ENCODE measurements at places on chromosomes 5 and 9. TPM values are rescaled to one million over a fixed set of nuclear protein-coding genes. Genes with fewer than 3 reads are reported as not detected.

Gene C9orf152
- not detected for total RNA-seq

Gene GARIN3
- not detected for total RNA-seq

Gene INSL6
- not detected for total RNA-seq

Gene KIF24
- total RNA-seq, result 0.42 TPM

Gene IL3
- total RNA-seq, result not detected

Gene LCN12
- total RNA-seq, result not detected

Gene ACOT12
- not detected for total RNA-seq

Gene MLANA
- total RNA-seq, result not detected

Gene NEUROG1
- not detected for total RNA-seq

Gene SPATA31A3
- not detected for total RNA-seq

Gene EGFL7
- 134 TPM for total RNA-seq

Gene PLAC8L1
- not detected for total RNA-seq

Gene TMEM38B
- 13.9 TPM for total RNA-seq

Gene C9orf40
- 4.0 TPM for total RNA-seq

DNA sequence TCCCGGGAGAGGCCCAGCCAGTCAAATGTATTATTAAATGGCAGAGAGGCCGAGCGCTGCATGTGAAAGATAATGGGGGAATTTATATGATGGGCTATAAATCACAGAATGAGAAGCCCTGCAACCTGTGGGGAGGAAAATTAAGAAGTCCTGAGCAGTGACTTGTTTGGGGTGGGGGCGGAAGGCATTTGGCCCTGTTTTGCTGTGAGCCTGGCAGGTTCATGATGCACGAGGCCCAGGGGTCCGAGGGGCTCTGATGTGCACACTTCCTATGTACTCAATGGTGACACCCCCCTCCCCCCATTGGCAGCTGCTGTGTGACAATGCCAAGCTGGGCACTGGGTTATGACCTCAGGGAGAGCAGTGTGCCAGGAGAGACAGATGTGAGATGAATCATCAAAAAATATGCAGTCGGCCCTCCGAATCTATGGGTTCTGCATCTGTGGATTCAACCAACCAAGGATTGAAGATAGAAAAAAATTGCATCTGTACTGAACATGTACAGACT, 13.7 kb upstream of the DAB2IP start:
- H3K27me3 ChIP-seq, result no peaks in the 10 kb centered on the region
- H3K4me3 ChIP-seq, result no peak overlapping the region
- peaks cover 69% of the 10 kb centered on the region for H3K4me1 ChIP-seq

DNA sequence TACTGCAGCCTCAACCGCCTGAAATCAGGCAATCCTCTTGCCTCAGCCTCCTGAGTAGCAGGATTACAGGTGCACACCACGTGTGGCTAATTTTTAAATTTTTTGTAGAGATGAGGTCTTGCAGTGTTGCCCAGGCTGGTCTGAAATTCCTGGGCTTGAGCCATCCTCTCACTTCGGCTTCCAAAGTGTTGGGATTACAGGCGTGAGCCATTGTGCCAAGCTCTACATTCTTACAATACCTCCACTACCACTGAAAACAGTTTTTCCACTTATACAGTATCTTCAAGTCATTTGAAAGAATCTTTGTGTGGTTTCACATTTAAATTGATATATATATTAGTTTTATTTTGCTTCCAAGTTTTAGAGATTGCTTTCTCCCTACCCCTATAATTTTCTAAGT, 42.6 kb downstream of the LARP1 start:
- peaks cover 38% of the 10 kb centered on the region for H3K36me3 ChIP-seq
- H3K27ac ChIP-seq, result no peak overlapping the region
- no peak overlapping the region for H3K4me3 ChIP-seq
- no peak for DNase-seq

GRCh38 chr5:154892369-154892771, 33.9 kb downstream of the CNOT8 start:
- no peaks in the 10 kb centered on the region for H3K4me1 ChIP-seq
- H3K4me3 ChIP-seq, result no peak overlapping the region
- no peaks in the 10 kb centered on the region for H3K27me3 ChIP-seq
- no peak overlapping the region for H3K27ac ChIP-seq
- no peak for DNase-seq

GRCh38 chr9:88772575-88772974, 218.7 kb upstream of the S1PR3 start:
- peaks cover 27% of the 10 kb centered on the region for H3K4me1 ChIP-seq
- no peak overlapping the region for H3K27ac ChIP-seq
- H3K36me3 ChIP-seq, result no peaks in the 10 kb centered on the region
- no peaks in the 10 kb centered on the region for H3K27me3 ChIP-seq

GRCh38 chr5:172494630-172495505, 40.5 kb upstream of the SH3PXD2B start:
- peaks cover 25% of the 10 kb centered on the region for H3K4me1 ChIP-seq
- peak; percentile 91 for DNase-seq
- no peaks in the 10 kb centered on the region for H3K27me3 ChIP-seq

DNA sequence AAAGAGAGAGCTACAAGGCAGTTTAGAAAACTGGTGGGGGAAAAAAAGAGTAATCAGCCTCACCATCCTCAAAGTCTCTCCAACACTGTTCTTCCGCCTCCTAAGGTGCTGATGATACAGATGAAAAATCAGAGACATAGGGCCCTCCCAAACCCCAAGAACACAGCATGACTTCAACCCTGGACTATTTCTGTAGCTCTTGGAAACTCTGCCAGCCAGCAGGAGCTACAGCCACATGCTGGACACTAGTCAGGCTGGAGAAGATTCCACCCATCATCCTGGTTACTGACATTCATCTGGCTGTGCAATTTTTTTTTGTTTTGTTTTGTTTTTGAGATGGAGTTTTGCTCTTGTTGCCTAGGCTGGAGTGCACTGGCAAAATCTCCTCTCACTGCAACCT, 42.4 kb downstream of the OXCT1 start:
- no peaks in the 10 kb centered on the region for H3K4me1 ChIP-seq
- H3K4me3 ChIP-seq, result no peak overlapping the region
- DNase-seq, result no peak
- H3K27me3 ChIP-seq, result no peaks in the 10 kb centered on the region

DNA sequence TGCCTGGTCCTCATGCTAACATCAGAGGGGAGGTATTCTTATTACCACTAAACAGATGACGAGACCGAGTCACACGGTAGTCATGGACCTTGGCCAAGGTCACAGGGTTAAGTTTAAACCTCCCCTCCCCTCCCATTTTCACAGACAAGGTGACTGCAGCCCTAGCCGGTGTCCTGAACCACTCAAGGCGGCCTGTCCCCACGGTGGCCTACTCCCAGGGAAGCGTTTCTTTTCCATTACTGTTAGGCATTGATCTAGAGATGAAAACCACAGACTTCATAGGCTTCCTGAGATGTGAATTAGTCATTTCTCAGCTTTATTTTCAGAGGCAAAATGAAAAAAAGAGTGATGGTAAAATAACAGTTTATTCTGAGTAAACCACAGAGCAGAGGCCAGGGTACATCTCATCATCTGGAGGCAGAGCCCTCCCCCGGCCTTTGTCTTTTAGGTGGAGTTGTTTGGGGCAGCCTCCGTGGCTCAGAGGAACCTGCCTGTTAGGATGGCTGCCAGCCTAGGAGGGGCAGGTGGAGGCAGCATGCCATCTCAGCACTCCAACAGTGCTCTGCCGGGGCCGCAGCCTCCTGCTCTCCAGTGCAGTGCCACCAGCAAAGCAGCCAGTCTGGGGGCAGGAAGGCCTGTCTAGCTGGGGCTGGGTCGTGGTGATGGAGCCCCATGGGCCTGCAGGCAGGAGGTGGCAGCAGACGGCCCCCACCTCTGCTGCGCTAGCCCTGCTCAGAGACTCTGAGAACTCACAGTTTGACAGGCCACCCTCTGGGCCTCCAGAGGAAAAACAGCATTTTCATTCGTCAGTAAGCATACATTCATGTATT, 71.2 kb downstream of the RAPGEF1 start:
- peak overlapping the region; percentile 57 for H3K27ac ChIP-seq

- H3K4me3 ChIP-seq, result peak overlapping the region; percentile 31
- peak overlapping the region; percentile 99 for H3K27ac ChIP-seq
- peaks cover 99% of the 10 kb centered on the region for H3K4me1 ChIP-seq
- no peak for DNase-seq
These were observed 21.9 kb downstream of the GSN start for GRCh38 chr9:121289772-121290370.

DNA sequence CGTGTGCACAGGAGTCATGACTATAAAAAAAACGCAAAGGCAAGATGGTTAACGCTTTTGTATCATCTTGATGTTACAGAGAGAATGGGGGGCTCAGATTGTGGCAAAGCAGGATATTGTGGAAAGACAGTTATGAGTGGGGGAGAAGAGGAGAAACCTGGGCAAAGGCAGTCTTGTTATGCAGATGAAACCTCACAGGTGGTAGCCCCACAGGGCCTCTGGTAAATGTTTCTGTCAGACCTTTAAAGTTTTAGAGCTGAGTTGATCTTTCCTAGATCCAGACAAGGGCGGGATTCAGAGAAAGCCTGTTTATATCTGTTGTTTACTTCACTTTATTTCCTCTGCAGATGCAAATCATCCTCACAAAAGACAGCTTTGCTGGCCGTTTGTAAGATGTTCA, 55.2 kb downstream of the C9orf85 start:
- H3K4me3 ChIP-seq, result no peak overlapping the region
- no peak overlapping the region for H3K27ac ChIP-seq
- H3K4me1 ChIP-seq, result no peaks in the 10 kb centered on the region
- H3K36me3 ChIP-seq, result no peaks in the 10 kb centered on the region

GRCh38 chr9:69013382-69013727, 558 bp downstream of the PRKACG start:
- no peaks in the 10 kb centered on the region for H3K36me3 ChIP-seq
- H3K27me3 ChIP-seq, result no peaks in the 10 kb centered on the region

GRCh38 chr9:97747201-97747965, 50.2 kb upstream of the XPA start:
- H3K4me3 ChIP-seq, result no peak overlapping the region
- no peaks in the 10 kb centered on the region for H3K27me3 ChIP-seq
- no peak overlapping the region for H3K27ac ChIP-seq
- DNase-seq, result no peak
- peaks cover 6% of the 10 kb centered on the region for H3K4me1 ChIP-seq
- H3K36me3 ChIP-seq, result no peaks in the 10 kb centered on the region

GRCh38 chr5:1832511-1833250, 31.5 kb downstream of the NDUFS6 start:
- no peak for DNase-seq
- no peaks in the 10 kb centered on the region for H3K4me1 ChIP-seq
- H3K4me3 ChIP-seq, result no peak overlapping the region
- no peaks in the 10 kb centered on the region for H3K36me3 ChIP-seq

DNA sequence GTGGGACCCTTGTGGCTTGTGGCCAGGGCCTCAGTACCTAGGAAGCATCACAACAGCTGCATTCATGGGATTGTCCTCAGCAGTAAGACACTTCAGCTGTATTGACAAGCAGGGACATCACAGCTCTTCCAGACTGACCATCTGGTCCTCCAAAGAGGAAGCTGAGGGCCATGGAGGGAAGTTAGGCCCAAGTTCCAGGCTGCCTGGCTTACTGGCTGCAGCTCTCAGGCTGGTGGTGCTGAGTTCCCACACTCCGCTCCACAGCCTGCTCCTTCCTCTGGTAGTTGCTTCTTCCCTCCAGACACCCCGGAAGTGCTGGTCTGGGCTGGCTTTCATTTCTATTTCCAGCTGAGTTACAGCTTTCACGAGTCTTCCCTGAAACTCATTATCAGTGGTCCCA, 5.7 kb upstream of the STING1 start:
- H3K4me3 ChIP-seq, result no peak overlapping the region
- no peak overlapping the region for H3K27ac ChIP-seq
- H3K27me3 ChIP-seq, result no peaks in the 10 kb centered on the region
- H3K36me3 ChIP-seq, result no peaks in the 10 kb centered on the region
- no peak for DNase-seq
- peaks cover 21% of the 10 kb centered on the region for H3K4me1 ChIP-seq

DNA sequence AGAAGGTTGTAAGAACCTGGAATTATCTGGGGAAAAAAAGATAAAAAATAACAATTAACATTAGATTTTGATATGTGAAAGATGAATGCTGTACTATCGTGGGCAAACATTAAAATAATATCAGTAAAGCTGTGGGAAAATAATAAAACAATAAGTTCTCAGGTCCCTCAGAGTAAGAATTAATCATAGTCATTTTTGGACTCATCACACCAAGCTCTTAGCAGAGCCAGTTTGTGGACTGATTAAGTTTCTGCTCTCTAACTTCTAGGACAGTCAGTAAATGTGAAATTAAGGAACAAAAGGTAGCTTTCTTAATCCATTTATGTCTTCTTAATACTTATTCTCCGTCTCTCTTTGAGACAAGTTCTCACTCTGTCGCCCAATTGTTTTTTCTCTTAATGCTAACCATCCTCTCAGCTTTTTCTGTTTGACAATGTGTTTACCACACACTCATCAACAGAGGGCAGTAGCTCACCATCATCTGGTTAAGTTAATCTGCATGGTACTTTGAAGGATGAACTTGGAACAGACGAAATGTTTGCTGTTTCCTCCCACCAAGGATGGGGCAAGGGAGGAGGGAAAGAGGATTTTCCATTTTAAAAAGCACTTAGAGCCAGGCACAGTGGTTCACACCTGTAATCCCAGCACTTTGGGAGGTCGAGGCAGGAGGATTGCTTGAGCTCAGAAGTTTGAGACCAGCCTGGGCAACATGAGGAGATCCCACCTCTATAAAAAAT, 5.3 kb upstream of the ACO1 start:
- H3K4me3 ChIP-seq, result no peak overlapping the region
- no peaks in the 10 kb centered on the region for H3K27me3 ChIP-seq
- peaks cover 5% of the 10 kb centered on the region for H3K4me1 ChIP-seq
- peak; percentile 66 for DNase-seq
- no peaks in the 10 kb centered on the region for H3K36me3 ChIP-seq

GRCh38 chr5:153824909-153825308, 213.8 kb downstream of the FAM114A2 start:
- H3K27ac ChIP-seq, result no peak overlapping the region
- H3K36me3 ChIP-seq, result no peaks in the 10 kb centered on the region
- no peaks in the 10 kb centered on the region for H3K27me3 ChIP-seq
- H3K4me3 ChIP-seq, result no peak overlapping the region

DNA sequence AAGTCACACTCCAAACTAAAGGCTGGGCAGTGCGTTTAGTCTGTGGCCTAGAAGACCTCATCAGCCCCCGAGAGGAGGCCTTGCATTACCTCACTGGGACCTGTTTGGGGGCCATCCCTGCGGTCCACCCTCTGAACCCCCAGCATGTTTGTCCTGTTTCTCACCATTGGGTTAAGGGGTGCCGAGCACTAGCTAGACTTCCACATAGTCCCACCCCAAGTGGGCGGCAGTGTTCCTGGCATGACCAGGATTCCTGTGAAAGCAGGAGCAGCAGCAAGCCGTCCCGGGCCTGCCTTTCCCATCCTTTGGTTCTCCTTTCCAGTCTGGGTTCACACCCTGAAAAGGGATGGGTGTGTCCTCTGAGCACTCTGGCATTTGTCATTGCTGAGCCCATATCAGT, 26.6 kb upstream of the SAP30L start:
- H3K4me1 ChIP-seq, result no peaks in the 10 kb centered on the region
- DNase-seq, result peak; percentile 75
- no peak overlapping the region for H3K4me3 ChIP-seq

DNA sequence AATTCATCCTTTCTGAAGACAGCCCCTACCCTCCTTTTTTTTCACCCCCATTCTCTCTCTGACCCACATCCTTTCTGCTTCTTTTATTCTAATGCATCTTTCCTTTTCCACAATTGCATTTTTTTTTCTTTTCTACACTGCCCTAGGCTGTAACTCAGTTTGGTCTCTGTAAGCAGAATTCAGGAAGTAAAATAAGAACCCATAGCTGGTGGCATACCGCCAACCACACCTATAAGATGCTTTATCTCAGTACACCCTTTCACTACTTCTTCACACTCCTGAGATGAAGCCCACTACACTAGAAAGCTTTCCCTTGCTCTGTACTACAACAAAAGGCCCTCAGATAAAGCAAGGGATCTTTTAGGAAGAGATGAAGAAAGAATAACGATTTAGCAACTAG, 16.1 kb upstream of the TSSK1B start:
- DNase-seq, result no peak
- no peak overlapping the region for H3K27ac ChIP-seq
- no peaks in the 10 kb centered on the region for H3K27me3 ChIP-seq
- H3K4me1 ChIP-seq, result no peaks in the 10 kb centered on the region

All from esophagus muscularis mucosa (tissue), 4 donors.